Calu3 (cell line): ENCODE measurements at places on chromosomes 3 and 15. TPM values are rescaled to one million over a fixed set of nuclear protein-coding genes. Genes with fewer than 3 reads are reported as not detected.

The MUC20 gene
- 83.1 and 128 TPM in 2 replicates for total RNA-seq

The CHSY1 gene
- 24.0 and 25.0 TPM in 2 replicates for total RNA-seq

The AGBL1 gene
- not detected in 2 replicates for total RNA-seq

The PCSK6 gene
- total RNA-seq = 4.0 and 5.1 TPM in 2 replicates

The ONECUT1 gene
- 0.91 and 1.1 TPM in 2 replicates for total RNA-seq
